Thymus (tissue), 14 donors: ENCODE measurements at places on chromosomes 4 and X. TPM values are rescaled to one million over a fixed set of nuclear protein-coding genes. Genes with fewer than 3 reads are reported as not detected.

EXOC1L gene
- total RNA-seq, result not detected

APELA gene
- total RNA-seq, result 0.14 TPM

PCDH7 gene
- total RNA-seq, result 2.4 TPM

MSL3 gene
- total RNA-seq, result 59.3 TPM

TBC1D8B gene
- 1.5 TPM for total RNA-seq

VGLL1 gene
- total RNA-seq, result 0.09 TPM

STOX2 gene
- total RNA-seq, result 5.3 TPM

TENM3 gene
- 9.5 TPM for total RNA-seq

F8 gene
- total RNA-seq, result 2.9 TPM

SSX4B gene
- not detected for total RNA-seq

AMTN gene
- 0.57 TPM for total RNA-seq

CLDN22 gene
- not detected for total RNA-seq

SPATA4 gene
- total RNA-seq, result not detected

TLR10 gene
- total RNA-seq, result 8.9 TPM

SSX2B gene
- not detected for total RNA-seq

WDFY3 gene
- 8.3 TPM for total RNA-seq

FAM184B gene
- total RNA-seq, result 0.05 TPM

SLC2A9 gene
- 3.5 TPM for total RNA-seq
